CD4-positive, alpha-beta T cell treated with Interleukin-6 for 4 hours (primary cell): ENCODE measurements at places on chromosomes 3 and 15.

DNA sequence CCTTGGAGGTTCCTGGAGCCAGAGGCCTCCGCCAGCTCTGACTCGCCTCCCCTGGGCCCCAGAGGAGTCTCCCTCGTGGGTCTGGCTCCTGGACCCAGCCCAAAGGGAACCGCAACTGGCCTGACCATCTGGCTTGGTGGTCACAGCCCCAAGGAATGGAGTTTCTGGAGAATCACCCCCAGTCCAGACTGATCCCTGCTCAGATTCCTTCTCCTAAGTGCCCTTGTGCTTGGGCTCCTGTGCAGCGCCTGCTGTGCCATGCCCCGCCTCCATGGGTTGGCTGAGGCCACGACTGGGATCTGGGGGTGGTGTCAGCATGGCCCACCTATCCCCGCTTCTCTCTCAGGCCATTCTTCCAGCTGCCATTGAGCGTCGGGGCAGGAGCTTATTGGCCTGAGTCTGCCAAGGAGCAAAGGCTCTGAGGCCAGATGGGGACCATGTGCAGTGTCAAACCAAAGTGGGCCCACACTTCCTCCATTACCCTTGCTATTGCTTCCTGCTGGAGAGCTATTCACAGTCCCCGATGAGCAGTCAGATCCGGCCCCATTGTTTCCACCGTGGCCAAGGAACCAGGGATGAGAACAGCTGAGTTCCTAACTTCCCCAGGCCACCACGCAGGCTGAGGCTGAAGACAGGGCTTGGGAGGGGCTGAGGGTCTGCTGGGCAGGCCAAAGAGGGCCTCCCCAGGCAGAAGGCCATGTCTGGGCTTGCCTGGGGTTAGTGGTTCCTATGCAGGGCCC, 19.0 kb downstream of the CSPG4 start:
- DNase-seq, result no peak

- DNase-seq, result no peak
Observed at GRCh38 chr3:57003676-57004075, 56.8 kb upstream of the SPATA12 start.

- no peak for DNase-seq
Observed at GRCh38 chr3:46006238-46007032, 10.8 kb upstream of the FYCO1 start.

- no peak for DNase-seq
Observed at GRCh38 chr3:42402394-42403096, 7.9 kb downstream of the LYZL4 start.

DNA sequence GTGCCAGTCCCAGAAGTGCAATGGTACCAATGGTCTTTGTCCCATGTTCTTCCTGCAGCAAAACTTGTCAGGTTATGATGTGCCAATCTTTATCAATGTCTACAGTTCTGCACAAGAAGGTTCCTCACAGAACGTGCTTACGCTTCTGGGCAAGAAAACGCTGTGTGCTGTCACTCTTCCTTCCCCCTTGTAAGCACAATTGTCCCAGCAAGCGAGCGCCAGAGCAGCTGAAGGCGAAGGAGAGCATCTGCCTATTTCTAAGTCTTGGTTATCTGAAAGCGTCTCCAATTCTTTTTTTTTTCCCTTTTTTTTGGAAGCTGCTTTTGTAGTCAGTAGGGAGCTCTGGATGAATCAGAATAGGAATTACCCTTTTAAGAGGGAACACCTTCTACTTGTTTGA, 514.4 kb downstream of the FGF12 start:
- DNase-seq, result no peak

- DNase-seq, result no peak
Observed at GRCh38 chr3:5494905-5495519, 307.5 kb downstream of the EDEM1 start.

DNA sequence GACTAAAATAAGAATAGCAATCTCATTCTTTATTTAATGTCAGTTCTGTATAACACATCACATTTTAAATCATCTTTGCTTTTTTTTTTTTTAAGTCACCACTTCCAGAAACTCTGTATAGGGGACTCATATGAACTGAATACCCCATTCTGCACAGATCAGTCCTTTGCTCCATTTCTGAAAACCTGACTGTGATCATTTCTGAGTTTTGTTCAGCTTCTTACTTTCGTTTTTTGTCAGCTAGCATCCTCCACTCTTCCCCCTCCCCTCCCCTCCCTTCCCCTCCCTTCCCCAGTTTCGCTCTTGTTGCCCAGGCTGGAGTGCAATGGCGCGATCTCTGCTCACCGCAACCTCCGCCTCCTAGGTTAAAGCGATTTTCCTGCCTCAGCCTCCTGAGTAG, 49.8 kb upstream of the SGO1 start:
- no peak for DNase-seq

GRCh38 chr3:23159929-23160328, 43.2 kb upstream of the UBE2E2 start:
- DNase-seq, result no peak

DNA sequence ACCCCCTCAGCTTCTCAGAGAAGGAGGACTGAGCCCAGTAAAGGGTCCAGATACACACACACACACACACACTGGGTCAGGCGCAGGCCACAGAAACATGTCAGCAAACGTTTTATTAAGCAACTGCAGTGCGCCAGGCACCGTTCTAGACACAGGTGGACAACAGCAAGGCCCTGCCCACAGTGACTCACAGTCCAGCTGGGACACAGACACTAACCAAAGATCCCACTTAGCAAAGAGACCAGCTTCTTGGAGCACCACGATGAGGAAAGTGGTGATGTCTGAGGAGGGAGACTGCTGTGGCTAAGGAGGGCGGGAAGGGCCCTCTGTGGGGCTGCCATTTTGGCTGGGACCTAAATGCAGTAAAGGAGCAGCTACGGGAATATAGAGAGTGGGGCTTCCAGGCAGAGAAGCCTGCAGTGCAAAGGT, 2.8 kb upstream of the VILL start:
- no peak for DNase-seq

DNA sequence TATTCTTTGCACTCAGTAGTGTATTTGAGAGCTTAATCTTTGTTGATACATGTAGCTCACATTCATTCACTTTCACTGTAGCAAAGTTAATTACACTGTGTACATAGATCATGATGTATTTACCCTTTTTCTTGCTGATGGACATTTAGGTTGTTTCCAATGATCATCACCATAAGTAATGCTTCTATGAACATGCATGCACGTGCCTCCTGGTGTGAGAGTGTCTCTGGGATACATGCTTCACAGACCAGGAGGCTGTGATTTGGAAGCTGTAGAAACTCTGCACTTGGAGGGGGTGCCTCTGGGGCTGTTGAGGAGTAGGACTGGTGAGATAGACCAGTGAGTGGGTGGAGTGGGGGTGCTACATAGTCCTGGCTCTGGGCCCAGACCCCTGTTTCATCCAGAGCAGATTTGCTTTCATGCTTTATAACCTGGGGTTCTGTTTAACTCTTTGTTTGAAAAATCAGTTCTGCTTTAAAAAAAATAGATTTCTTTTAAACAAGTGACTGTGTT, 18.2 kb upstream of the SMAD3 start:
- DNase-seq, result no peak

DNA sequence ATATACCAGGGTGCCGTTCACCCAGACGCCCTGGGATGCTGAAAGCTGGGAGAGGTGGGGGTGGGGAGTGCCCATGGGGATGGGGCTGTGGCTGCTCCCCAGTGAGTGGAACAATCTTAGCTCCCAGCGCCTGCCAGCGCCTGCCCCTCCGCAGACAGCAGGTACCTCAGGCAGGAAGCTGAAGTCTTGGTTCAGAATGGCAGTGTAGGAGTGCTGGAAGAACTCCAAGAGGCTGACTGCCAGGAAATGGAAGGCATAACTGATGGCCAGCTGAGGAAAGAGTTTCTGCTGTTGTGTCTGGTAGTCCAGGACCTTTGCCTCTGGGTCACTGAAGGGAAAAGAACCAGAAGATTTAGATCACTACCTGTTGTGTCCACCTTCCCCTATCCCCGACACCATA, 8.4 kb downstream of the ACOX2 start:
- no peak for DNase-seq

DNA sequence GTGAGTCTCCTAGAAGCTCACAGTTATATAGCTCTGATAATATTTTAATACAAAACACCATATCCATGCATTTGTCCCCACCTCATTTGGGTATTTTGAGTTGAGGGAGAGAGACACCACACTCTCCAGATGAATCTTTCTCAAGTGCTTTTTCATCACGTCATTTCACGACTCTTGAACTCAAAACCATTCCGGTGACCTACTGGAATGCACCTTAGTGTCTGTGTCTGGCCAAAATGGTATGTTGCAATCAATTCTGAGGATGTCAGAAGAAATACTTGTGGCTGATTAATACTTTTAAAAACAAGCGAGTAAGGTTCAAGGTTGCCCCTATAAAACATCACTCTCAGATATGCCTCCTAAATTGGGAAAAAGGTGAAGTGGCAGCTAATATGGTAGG, 352.6 kb upstream of the ICE2 start:
- no peak for DNase-seq

DNA sequence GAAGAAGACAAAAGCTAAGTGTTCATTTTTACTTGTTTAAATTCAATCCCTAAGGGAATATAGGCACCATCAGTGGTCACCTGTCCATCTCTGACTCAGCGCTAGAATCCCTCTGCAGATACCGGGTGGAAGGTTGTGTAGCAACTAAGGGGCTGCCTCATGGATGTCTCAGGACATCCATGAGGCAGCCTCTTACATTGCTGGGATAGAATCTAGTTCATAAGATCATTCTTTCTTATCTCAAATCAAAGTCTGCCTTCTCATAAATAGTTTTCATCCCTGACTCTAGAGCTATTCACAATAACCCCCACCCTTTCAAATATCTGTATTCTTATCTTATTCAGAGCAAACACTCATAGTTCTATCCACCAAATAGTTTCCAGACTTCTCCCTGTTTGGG, 38.1 kb downstream of the HSPBAP1 start:
- DNase-seq, result no peak

DNA sequence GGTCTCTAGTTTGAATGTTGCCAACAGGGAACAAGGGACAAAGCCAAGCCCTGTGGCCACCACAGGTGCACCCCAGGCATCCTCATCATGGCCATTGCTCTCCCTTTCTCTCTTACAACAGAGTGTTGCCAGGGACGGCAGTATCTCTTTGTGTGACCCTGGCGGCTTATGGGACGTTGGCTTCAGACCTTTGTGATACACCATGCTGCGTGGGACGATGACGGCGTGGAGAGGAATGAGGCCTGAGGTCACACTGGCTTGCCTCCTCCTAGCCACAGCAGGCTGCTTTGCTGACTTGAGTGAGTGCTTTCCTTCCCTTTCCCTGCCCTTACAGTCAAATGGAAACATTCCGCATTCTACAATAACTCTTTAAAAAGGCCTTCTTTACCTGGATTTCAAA, 38.2 kb downstream of the BOC start:
- DNase-seq, result no peak

DNA sequence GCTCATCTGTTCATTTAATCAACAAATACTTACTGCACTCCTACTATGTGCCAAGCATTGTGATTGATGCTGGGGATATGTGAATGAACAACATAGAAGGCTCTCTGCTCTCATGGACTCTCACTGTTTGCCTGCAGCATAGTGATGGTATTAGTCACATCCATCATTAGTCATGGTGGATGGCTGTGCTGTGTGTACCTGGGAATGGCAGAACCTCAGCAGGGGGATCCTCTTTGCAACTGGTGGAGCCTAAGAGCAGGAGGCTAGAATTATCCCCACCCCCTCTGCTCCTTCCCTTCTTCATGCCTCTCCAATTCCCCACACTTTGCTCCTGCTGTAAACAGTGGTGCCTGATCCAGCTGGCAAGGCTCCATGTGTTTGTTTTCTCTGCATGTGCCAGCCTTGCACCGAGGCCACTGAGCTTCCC, 20.5 kb downstream of the BOC start:
- no peak for DNase-seq

- DNase-seq, result peak; percentile 4
Observed at GRCh38 chr15:57527382-57528091, 64.2 kb upstream of the MYZAP start.

- no peak for DNase-seq
Observed at GRCh38 chr15:39195961-39196486, 384.9 kb upstream of the THBS1 start.

GRCh38 chr3:153285194-153285641, 123.2 kb downstream of the RAP2B start:
- DNase-seq, result no peak

DNA sequence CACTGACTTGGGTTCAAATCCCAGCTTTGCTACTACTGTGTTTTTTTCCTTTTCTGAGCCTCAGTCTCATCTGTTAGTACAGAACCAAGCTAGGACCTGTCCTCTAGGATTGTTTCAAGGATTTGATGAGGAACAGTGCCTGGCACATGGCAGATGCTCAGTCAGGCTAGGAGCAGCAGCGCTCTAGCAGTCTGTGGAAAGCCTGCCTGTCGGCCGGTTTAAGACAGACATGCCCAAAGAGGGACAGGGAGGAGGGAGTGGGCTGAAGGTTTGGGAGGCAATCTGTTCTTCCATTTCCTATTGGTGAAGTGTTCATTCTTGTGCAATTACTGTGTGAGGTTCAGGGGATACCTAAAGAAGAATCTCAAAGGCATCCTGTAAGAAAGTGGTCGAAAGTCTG, 35.1 kb upstream of the RGMA start:
- no peak for DNase-seq

DNA sequence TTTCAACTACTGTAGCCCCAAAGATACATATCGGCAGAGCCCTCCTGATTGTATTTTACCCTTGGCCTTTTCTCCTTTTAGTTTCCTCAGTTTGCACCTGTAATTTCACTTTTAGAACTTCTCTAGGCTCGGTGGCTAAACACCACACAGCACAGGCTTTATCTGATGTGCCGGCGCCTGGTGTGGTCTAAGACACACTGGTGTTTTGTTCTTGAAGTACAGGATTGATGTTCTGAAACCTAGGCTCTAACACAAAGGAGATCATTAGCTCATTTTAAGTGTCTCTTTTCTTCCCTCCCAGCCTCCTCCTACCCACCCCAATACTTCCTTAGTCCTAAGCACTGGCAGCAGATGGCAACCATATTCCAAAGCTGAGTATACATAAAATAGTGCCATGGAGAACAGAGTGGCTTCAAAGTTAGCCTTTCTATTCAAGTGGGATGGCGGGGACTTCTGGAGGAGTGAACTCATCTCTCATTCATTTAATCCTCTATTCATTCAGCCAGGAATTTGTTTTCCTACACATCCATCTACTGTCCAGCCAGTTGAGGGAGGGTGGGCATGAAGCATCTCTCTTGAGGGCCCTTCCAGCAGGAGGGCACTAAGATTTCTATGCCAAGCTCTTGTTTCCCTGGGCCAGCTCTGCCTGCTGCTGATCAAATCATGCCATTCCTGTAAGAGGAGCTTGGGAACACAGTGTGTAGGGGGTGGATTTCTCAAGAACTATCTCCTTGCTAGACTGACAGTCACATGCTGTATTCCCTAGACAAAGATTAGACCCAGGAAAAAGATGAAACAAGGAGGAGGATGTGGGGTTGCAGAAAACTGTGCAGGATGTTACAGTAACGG, 71.2 kb downstream of the TIGIT start:
- no peak for DNase-seq

DNA sequence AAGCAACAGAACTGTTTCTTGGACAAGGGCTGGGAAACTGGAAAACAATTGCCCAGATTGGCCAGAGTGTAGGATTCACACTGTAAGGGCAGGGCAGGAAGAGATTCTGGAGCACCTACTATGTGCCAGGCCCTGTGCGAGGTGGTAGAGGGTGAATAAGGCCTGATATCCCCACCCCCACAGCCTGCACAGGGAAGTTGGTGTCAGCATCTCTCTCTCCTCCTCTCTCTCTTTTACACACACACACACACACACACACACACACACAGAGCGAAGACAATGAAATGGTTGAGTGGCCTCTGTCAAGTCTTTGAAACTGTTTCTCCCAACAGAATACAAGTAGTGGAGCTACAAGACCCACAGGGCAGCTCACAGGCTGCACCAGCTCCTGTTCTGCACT, 47.1 kb upstream of the SLCO2A1 start:
- no peak for DNase-seq

- no peak for DNase-seq
Observed at GRCh38 chr3:111604119-111604518, 9.0 kb upstream of the ZBED2 start.
